ENCODE measurements at places on chromosomes 6 and 20.

GRCh38 chr20:11814267-11814666 is 103.4 kb upstream of the BTBD3 start:
- peak; percentile 71 for DNase-seq

- DNase-seq: no peak
Measured at GRCh38 chr20:54774426-54774825, 299.0 kb downstream of the DOK5 start.

- no peak for DNase-seq
Measured at GRCh38 chr6:159098636-159099106, 53.9 kb upstream of the TAGAP start.

GRCh38 chr6:108673602-108674001 is 112.9 kb downstream of the FOXO3 start:
- no peak for DNase-seq

GRCh38 chr6:15317934-15318902 is 72.3 kb downstream of the JARID2 start:
- no peak for DNase-seq

DNA sequence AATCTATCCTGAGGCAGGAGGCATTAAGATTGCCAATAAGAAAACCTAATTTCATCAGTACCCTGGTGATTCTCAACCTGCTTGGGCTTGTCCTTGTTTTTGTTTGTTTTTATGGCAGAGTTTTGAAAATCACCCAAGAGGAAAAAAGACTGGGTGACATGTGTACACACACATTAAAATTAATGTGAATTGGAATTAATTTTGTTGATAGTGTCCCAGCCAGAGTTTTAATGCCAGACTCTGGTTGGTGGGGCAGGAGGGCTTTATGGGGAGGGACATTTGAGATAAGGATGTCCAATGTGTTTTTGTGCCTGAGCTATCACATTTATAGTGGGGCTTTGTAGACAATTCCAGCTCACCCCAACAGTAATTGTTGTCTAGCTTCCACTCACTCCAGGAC is 184.6 kb downstream of the ID4 start:
- no peak for DNase-seq

DNA sequence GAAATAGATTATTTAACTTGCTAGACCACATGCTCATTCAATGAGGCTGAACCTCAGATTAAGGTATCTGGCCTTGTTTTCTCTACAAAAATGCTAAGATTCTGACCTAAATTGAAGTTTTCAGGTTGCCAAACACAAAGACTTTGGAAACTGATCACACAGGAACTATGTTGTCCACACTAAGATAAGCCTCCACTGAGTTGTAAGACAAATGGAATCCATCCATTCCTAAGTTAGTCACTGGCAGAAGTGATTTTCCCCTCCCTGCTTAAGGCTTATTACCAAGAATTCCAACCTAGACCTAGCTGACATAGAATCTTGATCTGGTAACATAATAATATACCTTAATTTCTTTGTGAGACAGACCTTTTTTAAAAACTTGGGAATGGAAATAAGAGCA is 608.1 kb downstream of the TENT5A start:
- peak; percentile 38 for DNase-seq

GRCh38 chr6:26362836-26363220 is 2.2 kb upstream of the BTN3A2 start:
- DNase-seq: no peak

DNA sequence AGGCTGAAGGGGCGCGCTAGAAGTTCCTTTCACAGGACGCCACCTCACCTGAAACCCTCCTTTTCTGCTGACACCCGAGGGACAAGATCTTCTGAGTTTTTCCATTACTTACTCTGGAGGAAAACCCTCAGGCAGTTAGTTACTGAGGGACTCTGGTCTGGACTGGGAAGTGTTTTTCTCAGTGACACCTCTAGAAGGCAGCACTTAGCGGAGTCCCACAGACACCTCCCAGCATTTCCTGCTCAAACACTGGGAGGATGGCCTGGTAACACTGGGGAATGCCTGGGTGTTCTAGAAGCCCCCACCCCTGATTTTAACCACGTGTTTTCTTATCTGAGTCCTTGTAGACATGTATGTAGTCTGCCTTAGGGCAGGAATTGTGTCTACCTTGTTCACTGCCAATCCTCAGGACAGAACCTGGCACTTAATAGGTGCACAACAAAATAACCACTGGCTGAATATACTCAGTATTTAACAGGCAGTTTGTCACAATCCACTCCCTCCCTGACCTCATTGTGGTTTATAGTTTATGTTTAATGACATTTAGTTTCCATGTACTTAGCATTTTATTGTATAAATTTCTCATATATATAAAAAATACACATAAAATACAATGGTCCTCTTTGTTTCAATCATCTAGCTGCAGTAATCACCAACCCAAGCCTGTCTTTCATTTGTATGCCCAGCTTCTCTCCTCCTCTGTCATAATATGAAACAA is 4.8 kb downstream of the GSTA3 start:
- DNase-seq: no peak

- no peak for DNase-seq
Measured at GRCh38 chr6:89979481-89980119, 85.3 kb downstream of the GJA10 start.

DNA sequence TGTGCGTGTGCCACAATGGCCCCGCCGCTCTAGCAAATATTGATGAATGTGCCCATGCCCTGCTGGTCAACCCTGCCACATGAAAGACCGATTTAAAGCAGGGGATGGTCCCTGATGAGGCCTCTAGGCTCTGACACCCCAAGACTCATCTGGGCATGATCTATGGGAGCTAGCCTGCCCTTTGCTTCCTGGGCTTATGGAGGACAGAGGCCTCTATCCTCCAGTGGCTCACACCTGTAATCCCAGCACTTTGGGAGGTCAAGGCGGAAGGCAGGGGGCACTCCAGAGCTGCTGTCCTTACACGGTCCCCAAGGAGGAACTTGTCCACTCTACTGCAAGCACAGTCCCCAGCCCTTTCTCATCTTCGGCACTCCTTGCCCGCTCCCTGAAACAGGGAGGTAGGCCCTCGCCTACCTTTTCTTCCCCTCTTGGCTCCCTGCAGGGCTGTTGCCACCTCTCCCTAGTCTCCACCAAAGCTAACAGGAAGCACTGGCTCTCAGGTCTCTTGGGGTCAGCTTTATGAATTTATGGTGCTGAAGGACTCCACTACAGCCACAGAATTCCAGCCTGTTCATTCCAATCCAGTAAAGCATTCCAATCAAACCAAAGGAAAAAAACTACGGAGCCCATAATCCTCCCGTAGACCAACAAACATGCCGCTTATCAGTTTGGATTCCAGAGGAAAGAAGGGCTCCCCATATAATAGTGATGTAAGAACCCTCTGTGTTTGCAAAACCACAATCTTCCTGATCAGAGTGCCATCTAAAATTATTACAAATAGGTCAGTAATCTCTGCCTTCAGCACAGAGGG is 48.7 kb upstream of the FOXQ1 start:
- DNase-seq: no peak

GRCh38 chr20:1528811-1529210 is 28.7 kb downstream of the SIRPD start:
- no peak for DNase-seq

- no peak for DNase-seq
Measured at GRCh38 chr6:132768051-132768517, 10.4 kb upstream of the VNN2 start.

DNA sequence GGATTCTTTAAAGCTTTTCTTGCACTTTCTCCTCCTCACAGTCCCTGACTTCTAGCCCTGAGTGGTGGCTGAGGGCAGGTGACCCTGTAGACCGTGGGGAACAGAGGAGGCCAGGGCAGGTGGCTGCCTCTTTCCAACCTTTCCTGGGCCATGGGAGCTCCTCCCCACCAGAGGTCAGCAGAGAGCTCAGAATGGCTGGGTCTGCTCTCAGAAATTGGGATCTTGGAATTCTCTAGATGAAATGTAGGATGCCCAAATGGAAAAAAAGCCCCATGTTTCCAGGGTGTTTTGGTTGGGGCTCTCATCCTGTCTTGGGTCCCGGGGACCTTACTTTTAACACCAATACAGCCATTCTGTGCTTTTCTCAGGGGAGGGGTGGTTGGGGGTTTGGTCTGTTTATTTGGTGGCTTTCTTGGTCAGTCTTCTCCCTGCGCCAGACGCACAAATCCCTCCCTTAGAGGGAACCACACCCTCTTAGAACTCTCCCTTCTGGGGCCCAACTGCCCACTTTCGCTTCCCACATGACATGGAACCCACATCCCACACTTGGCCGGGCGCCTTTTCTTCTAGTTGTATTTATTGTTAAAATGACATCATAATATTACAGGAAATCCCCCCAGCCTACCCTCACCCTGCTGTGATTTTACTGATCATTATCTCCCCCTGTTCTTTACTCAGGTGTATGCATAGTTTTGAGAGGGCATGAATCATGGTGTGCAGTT is 17.9 kb downstream of the GNAS start:
- peak; percentile 45 for DNase-seq

DNA sequence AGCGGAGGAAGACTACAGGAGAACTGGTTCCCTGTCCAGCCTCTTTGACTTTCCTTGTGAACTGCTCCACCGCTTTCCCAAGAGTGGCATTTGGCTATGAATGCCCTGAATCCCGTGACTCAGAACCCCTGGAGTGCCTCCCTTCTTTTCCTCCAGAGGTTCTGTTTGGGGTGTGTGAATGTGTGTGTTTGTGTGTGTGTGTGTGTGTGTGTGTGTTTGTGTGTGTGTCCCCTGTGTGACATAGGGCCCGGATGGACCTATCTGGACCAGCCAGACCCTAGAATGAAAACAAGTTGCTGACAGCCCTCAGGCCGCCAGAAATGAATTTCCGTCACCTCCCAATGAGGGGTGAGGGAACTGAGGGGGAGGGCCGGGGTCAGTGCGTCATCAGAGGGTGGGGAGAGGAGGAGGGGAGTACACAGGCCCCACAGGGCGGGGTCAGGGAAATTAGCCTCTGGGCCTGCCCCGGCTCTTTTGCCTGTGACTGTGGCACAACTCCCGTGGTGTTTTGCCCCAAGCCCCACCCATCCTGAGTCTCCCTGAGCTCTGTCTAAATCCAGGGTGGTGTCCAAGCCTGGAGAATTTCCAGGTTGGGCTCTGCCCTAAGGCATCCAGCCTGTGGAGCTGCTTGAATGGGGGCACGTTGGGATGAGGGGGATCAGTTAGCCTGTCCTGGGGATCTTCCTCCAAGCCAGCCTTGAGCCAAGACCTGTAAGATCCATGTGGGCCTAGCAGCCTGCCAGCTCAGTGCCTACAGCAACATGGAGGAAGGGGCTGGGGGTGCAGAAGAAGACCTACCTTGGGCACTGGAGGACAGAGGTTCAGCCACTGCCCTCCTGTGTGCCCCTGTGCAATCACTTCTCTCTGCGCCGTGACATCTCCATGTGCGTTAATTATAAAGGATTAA is 15.2 kb upstream of the MRPS18A start:
- DNase-seq: peak; percentile 89

- DNase-seq: no peak
Measured at GRCh38 chr6:155040901-155041650, 46.0 kb downstream of the TIAM2 start.

- no peak for DNase-seq
Measured at GRCh38 chr6:130766239-130767144, 60.7 kb upstream of the SMLR1 start.

DNA sequence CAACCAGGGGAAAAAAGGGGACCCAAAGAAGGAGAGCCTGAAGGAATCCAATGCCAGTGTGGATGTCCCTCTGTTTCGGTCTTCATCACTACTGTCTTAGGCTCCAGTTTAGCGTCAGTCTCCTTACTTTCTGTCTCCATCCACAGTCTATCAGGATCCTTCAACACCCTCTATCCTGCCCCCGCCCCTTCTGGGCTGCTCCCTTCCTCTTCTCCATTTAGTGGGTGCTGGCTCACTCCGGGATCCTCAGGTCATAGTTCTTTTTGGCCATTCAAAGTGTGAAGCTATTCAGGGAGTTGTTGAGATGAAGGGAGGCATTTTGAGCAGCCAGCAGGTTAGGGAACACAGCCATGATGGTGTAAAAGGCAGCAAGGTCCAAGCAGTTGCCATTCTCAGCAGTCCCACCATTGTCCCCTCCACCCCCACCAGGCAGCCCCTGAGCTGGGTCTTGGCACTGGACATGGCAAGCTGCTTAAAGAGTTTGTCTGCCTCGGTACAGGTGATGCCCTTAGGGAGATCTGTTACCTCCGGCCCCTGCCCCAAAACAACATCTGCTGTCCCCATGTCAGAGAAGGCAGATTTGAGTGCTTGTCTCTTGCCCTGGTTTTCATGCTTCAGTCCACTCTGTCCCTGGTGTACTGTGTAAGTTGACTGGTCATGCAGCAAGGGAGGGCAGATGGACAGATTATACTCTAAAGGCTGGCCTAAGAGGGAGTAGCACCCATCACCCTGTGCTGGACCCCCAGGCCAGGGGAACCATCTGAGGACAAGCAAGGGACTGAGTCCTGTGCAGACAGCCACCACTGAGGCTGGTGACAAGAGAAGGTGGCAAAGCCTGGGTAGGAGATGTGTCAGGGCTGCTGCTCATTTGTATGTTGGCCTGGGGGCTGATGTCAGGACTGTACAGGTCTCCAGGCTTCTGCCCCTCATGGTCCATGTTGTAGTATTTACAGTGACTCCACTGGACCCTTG is 842.0 kb downstream of the HACE1 start:
- DNase-seq: no peak

Data from astrocyte of the spinal cord (primary cell).